T47D (cell line): ENCODE measurements at places on chromosomes 12 and 14.

- DNase-seq: no peak
Observed at GRCh38 chr12:109378569-109378968, 30.9 kb downstream of the MYO1H start.

DNA sequence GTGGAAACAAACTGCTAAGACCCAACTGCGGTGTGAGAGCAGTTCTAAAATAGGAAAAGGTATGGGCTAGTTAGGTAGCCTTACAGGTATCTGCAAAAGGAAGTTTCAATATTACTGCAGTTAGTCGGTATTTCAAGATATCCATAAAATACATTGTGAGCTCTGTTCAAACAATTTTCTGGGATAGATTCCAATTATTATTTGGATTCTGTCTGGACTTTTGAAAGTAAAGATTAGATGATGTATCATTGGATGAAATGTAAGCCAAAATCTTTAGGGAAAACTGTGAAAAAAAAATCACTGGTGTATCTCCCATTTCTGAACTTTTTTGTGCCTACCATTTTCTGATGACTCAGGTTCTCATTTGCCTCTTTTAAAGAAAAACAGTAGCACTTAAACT, 621.6 kb downstream of the CCER1 start:
- no peak for DNase-seq

GRCh38 chr14:68249661-68250451, 430.3 kb downstream of the RAD51B start:
- DNase-seq: no peak

GRCh38 chr12:18432206-18432605, 170.9 kb downstream of the PIK3C2G start:
- no peak for DNase-seq

DNA sequence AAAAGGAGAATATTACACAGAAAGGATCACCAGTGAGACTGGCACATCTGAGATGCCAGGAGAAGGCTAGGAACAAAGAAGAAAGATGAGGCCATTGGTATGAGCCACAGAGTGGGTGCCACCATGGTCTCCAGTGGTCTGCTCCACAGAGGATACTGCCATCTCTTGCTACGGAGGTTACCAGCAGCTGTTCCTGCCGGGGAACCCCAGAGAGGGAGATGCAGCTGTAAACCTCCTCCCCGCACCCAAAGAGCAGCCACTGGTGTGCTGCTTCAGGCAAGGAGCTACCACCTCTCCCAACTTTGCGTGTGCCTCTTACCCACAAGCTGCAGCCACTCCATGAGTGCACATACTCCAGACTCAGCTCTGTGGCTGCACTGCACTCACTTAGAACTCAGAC, 201.5 kb upstream of the RTL1 start:
- DNase-seq: no peak

GRCh38 chr12:110966081-110966760, 45.8 kb upstream of the MYL2 start:
- no peak for DNase-seq

DNA sequence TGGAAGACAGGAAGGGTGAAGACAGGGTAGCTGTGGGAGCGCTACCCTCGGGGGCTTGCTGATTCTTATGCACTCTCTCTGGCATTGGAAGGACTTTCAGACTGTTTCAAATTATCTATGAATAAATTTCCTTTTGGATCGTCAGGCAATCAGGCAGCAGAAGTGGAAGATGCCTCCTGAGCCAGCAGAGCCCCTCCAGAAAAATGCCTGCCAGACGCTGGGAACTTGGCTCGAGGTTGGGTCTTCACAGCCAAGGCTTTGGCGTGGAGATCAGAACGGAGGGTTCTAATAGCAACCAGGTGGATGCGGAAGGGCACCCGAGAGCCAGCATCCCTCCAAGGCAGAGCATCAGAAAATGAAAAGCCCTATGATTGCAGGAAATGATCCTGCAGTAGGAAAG, 119.2 kb upstream of the RFLNA start:
- DNase-seq: no peak

GRCh38 chr14:92969430-92969829, 46.5 kb downstream of the CHGA start:
- no peak for DNase-seq

DNA sequence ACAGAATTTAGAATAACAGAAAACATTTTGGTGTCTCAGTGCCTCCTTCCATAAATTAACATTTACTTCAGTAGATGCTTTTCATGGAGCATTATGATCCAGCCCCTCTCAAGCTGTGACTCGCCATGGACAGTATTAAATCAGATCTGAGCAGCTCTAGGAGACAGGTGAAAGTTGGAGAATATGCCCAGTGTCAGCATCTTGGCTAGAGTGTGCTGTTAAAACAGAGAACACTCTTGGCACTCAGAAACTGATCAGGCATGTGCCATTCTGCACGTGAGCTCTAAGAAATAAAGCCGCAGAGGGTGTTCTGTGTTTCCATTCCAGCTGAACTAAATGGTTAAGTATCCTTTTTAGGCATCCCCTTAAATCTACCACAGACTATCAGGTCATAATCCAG, 68.0 kb downstream of the DIP2B start:
- DNase-seq: no peak

DNA sequence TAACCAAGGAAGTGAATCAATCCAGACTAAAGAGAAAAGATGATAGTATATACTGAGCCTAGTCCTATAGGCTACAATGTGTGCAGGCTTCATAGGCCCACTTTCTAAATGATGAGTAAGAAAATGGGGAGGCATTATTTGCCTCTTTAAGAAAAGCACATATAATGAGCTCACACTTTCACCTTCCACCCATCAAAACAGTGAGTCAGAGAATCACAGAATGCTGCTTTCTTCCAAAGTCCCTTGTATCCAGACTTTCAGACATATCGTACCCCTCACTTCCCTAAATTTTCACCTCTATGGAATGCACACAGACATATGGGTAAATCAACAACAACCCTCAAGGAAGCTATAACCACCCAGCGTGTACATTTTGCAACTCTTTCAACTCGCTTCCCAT, 286.4 kb upstream of the PRKD1 start:
- no peak for DNase-seq

DNA sequence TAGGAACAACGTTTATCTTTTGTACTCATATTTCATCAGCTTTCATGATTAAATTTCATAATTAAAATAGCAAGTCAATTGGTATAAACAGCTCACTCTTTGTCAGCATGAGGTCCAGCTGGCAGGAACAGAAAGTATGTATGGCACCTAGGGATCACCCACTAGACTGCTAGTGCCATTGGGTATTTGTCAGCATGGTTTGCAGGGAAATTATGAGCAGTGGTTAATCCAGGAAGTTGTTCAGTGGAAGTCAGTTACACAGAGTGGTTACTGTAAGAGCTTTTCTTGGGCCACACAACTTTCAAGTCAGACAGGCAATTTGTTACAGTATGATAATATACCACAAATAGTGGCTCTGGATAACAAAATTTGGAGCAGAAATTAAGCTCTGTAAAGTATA, 340.3 kb upstream of the RGS6 start:
- no peak for DNase-seq

GRCh38 chr12:52132754-52133161, 53.3 kb downstream of the SMIM41 start:
- no peak for DNase-seq

DNA sequence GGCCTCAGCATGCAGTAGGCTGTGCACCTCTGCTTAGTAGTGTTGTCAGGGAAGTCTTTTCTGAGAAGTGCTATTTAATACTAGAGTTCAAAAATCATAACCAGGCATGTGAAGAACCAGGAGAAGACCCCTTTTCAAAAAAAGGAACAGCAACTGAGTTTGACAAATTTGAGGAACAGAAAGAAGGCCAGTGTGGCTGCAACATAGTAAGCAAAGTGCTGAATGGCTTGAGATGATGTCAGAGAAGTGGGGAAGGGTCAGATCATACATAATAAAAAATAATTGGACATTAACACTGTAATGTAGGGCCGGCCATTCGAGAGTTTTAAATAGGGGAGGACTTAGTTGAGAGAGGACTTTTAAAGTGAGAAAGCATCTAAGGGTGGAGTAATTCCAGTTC, 11.1 kb upstream of the CNTN1 start:
- no peak for DNase-seq

- no peak for DNase-seq
Observed at GRCh38 chr12:99523853-99524252, 123.7 kb upstream of the GARIN6 start.

GRCh38 chr12:50110762-50111351, 1.2 kb upstream of the COX14 start:
- peak; percentile 97 for DNase-seq

DNA sequence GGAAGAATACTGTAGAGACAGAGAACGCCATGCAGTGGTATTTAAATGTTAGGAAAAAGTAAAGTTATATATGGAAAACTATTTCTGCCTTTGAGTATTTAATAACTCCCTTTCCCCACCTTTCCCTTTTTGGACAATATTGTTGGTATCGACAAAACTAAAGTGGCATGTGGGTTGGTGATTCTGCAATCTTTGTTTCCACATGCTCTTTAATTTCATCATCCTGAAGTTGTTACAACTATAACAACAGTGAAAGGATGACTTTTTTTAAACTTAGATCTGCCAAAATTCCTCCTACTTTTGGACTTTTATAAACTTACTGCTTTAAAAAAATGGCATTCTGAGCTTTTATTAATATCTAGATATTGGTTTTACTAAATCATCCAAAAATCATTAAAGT, 25.3 kb downstream of the TTC8 start:
- DNase-seq: no peak

DNA sequence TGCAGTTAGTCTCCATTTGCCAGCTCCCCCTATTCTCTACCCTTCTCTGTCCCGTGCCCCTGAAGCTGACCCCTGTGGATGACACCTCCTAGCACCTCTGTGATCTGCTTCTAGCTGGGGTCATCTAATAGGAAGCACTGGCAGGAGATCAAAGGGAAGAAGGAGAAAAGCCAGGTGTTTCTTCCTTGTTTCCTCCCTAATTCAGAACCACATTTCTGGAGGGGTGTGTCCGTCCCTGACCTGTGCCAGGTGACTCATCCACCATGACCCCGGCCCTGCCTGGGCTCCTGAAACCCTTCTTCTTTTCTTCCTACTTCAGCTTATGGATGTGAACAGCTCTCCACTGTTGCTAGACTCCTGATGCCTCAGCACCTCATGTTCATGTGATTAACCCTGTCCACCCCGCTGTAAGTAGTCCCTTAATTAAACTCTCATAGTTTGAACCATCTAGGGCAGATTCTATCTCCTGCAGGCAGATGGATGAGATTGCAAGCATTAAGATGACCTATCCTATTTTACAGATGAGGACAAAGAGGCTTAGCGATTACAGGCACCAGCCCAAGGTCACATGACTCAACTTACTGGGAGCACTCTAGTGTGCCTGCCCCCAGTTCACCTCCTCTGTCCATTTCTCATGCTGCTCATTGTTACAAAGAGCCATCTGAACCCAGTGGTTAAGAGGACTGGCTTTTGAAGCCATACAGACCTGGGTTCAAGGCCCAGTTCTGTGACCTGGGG, 770.5 kb downstream of the MED13L start:
- DNase-seq: no peak

- no peak for DNase-seq
Observed at GRCh38 chr14:90777830-90778485, 38.3 kb downstream of the TTC7B start.
